ENCODE measurements at places on chromosomes 12 and 14.

DNA sequence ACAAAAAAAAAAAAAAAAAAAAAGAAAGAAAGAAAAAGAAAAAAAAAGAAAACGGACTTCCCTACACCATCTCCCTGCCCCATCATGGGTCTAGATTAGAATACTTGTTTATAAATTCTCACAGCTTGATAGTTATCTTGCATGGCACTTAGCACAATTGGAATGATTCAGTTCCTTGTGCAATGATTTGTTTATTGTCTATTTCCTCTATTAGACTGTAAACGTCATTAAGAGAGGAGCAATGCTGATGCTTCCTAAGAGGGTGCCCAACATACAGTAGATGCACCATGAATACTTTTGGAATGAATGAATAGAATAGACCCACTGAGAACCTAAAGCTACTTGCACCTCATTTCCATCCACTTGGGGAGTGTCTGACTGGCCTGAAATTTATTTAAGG, 40.8 kb downstream of the PAX9 start:
- H3K4me3 ChIP-seq = no peak overlapping the region
- no peaks in the 10 kb centered on the region for H3K27me3 ChIP-seq
- no peak for DNase-seq
- H3K4me1 ChIP-seq = no peaks in the 10 kb centered on the region

GRCh38 chr14:63777024-63777423, 49.2 kb upstream of the SGPP1 start:
- no peaks in the 10 kb centered on the region for H3K4me1 ChIP-seq
- no peak overlapping the region for H3K4me3 ChIP-seq
- H3K27ac ChIP-seq = no peak overlapping the region
- no peak for DNase-seq

DNA sequence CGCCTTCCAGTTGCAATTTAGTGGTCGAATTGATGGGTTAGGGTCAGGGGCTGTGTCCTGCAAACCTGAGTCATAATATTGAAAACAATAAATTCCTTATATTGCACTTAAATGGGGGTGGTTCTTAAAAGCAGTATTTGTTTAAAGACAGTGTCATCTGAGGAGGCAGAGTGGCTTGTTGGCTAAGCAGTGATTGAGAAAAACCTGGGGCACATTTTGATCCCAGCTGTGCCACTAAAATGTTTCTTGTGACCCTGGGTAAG, 48.4 kb downstream of the FBXW8 start:
- no peak overlapping the region for H3K27ac ChIP-seq
- DNase-seq = no peak
- H3K4me1 ChIP-seq = peaks cover 5% of the 10 kb centered on the region

- no peak overlapping the region for H3K4me3 ChIP-seq
- no peak for DNase-seq
- H3K27me3 ChIP-seq = no peaks in the 10 kb centered on the region
- no peaks in the 10 kb centered on the region for H3K36me3 ChIP-seq
- no peaks in the 10 kb centered on the region for H3K4me1 ChIP-seq
Measured at GRCh38 chr12:5458229-5459050, 26.5 kb downstream of the NTF3 start.

- no peak overlapping the region for H3K27ac ChIP-seq
- H3K36me3 ChIP-seq = no peaks in the 10 kb centered on the region
- no peaks in the 10 kb centered on the region for H3K27me3 ChIP-seq
- no peak for DNase-seq
Measured at GRCh38 chr12:2537868-2538541, 256.8 kb upstream of the FKBP4 start.

DNA sequence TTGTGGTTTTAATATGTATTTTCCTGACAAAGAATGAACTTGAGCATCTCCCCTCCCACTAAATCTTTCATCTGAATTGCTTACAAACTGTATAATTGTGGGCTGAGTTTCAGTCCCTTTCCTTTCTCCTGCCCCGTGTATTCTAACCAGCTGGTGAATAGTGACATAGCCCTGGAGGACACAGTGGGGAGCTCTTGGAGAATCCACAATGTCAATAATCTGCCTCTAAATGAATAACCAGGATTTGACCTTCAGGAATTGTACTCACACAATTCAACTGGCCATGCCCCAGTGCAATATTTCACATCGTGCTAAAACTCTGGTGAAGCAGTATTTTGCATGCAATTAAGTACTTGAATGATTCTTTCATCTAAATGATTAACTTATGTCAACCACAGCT, 177.2 kb downstream of the C12orf42 start:
- no peak overlapping the region for H3K27ac ChIP-seq
- no peaks in the 10 kb centered on the region for H3K4me1 ChIP-seq
- no peaks in the 10 kb centered on the region for H3K36me3 ChIP-seq
- no peak overlapping the region for H3K4me3 ChIP-seq
- no peak for DNase-seq

DNA sequence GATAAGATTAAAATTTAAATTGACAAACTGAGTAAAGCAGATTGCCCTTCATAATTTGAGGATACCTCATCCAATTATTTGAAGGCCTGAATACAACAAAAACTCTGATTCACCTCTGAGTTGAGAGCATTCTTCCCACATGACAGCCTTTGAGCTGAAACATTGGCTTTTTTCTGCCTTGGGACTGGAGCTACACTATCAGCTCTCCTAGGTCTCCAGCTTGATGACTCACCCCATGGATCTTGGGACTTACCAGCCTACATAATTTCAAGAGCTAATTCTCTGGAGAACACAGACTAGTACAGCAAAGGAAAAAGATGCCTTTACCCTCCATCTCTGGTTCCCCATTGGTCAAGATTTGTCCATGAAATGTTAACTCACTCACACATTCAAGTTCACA, 555.1 kb downstream of the FOXG1 start:
- H3K4me3 ChIP-seq = no peak overlapping the region
- no peak overlapping the region for H3K27ac ChIP-seq
- DNase-seq = no peak
- H3K27me3 ChIP-seq = no peaks in the 10 kb centered on the region

DNA sequence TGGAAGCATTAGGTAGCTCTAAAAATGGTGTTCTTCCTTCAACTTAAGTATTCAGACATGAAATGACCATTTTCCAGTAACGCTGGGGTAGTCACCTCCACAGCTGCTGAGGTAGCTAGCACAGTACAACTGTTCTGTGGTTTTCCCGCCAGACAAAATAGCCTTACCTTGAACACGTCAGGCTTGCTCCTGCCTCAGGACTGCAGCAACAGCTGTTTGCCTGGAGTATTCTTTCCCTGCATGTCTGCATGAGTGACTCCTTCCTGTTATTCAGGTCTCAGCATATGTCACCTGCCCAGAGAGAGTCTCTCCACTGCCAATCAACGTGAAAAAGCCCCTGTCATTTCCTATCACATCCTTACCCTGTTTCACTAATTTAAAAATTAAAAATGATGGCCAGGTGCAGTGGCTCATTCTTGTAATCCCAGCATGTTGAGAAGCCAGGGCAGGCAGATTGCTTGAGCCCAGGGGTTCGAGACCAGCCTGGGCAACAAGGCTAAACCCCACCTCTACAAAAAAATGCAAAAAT, 37.9 kb downstream of the WDR89 start:
- H3K27me3 ChIP-seq = no peaks in the 10 kb centered on the region
- H3K27ac ChIP-seq = no peak overlapping the region
- peaks cover 23% of the 10 kb centered on the region for H3K36me3 ChIP-seq
- no peak overlapping the region for H3K4me3 ChIP-seq

- H3K27me3 ChIP-seq = no peaks in the 10 kb centered on the region
- H3K4me3 ChIP-seq = no peak overlapping the region
- H3K27ac ChIP-seq = no peak overlapping the region
- no peaks in the 10 kb centered on the region for H3K36me3 ChIP-seq
- DNase-seq = no peak
- H3K4me1 ChIP-seq = no peaks in the 10 kb centered on the region
Measured at GRCh38 chr12:102726686-102727085, 190.4 kb downstream of the PAH start.

GRCh38 chr14:106276326-106277267, 750.2 kb downstream of the TMEM121 start:
- H3K27ac ChIP-seq = no peak overlapping the region
- peaks cover 14% of the 10 kb centered on the region for H3K4me1 ChIP-seq
- peak; percentile 9 for DNase-seq
- H3K4me3 ChIP-seq = no peak overlapping the region
- H3K27me3 ChIP-seq = peaks cover 18% of the 10 kb centered on the region

- H3K4me1 ChIP-seq = peaks cover 3% of the 10 kb centered on the region
- DNase-seq = no peak
- H3K36me3 ChIP-seq = no peaks in the 10 kb centered on the region
- H3K27ac ChIP-seq = no peak overlapping the region
- H3K27me3 ChIP-seq = no peaks in the 10 kb centered on the region
Measured at GRCh38 chr12:124583854-124584253, 16.4 kb upstream of the NCOR2 start.

GRCh38 chr12:70444903-70445302, 78.8 kb downstream of the KCNMB4 start:
- H3K4me3 ChIP-seq = no peak overlapping the region
- no peak overlapping the region for H3K27ac ChIP-seq
- H3K4me1 ChIP-seq = no peaks in the 10 kb centered on the region
- DNase-seq = no peak
- no peaks in the 10 kb centered on the region for H3K36me3 ChIP-seq

DNA sequence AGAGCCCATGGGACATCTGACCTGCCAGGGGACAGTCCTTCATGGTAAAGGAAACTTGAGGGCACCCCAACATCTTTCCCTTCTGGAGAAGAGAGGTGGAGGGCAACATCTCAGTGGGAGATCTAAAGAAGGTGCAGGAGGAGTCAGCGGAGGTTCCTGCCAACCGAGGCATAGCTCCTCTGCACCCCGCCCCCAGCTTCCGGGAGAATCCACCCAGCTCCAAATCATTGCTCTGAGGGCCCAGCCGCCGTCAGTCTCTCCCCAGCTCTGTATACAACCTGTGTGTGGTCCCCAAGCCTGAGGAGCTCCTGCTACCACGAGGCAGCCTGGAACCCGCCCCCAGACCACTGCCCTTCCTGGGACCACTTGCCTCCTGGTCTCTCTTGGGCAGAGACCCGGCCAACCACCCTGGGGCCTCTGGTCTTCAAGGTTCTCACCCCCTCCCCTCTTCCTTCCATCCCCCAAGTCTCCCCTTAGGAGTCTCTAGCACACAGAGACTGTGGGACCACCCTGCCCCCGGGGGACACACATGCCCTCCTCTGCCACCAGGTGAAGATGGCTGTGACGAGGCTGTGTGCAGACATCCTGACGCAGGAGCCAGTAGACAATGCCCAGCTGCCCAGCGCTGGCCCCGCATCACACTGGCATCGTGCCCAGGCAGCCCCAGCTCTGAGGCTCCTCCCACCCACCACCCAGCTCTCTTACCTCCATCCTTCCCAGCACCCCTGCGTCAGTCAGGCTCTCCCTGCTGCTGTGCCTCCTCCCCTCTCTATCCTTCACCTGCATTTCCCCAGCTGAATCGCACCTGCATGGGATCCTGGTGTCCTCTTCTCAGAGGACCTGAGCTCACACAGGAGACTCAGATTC, 13.0 kb upstream of the NUDT14 start:
- no peak overlapping the region for H3K4me3 ChIP-seq
- peaks cover 51% of the 10 kb centered on the region for H3K4me1 ChIP-seq
- H3K36me3 ChIP-seq = no peaks in the 10 kb centered on the region
- DNase-seq = no peak

DNA sequence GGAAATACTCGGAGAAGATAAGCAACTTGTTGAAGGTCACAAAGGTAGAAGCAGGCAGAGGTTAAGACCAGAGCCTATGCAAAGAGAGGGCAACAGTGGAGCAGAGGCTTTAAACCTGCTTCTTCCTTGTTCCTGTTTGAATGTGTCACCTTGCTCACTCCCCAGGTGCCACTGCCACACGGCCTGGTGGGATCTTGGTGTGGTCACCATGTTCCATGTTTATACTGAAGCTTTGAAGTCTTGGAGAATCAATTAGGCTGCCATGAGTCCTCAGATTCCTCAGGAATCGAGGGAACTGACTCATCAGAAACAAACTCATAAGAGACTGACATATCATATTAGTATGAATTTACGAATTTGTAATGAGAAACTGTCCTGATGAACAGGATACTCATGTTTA, 46.8 kb downstream of the IQSEC3 start:
- DNase-seq = no peak
- H3K4me1 ChIP-seq = peaks cover 4% of the 10 kb centered on the region
- no peak overlapping the region for H3K4me3 ChIP-seq
- no peak overlapping the region for H3K27ac ChIP-seq

- peaks cover 7% of the 10 kb centered on the region for H3K4me1 ChIP-seq
- DNase-seq = no peak
- H3K27me3 ChIP-seq = peaks cover 58% of the 10 kb centered on the region
- H3K4me3 ChIP-seq = no peak overlapping the region
Measured at GRCh38 chr12:13978876-13979275, 2.5 kb downstream of the GRIN2B start.

DNA sequence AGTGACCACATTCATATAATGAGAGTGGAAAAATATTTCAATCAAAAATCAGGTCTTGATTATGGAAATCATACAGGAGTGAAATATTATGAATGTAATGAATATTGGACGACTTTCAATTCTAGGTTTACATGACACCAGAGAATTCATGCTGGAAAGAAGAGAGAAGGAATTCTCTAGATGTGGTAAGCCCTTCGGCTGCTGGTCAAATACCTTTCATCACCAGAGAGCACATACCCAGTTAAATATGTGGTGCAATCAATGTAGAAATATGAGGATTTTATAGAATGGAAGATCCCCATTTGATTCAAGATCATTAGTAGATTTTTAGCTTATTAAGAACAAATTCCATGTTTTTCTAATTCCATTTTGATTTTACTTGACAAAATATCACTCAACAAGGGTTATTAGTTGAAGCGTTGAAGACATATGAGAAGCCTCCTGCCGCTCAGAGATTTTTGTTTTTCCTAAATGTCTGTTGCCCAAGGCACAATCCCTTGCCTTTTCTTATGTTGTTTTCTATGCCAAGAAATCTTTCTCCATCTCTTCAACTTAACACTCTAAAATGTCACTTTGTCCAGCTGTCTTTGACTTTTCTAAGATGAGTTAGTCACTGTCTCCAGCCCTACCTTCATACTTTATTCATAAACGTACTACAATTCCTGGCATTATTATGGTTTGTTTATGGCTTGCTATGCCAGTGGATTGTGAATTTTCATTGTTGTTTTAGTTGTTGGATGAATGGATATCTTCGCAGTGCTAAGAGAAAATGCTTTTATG, 72.8 kb upstream of the ZDHHC17 start:
- H3K36me3 ChIP-seq = no peaks in the 10 kb centered on the region
- no peak overlapping the region for H3K27ac ChIP-seq
- no peaks in the 10 kb centered on the region for H3K4me1 ChIP-seq
- no peak overlapping the region for H3K4me3 ChIP-seq

- no peak overlapping the region for H3K27ac ChIP-seq
- H3K4me1 ChIP-seq = peaks cover 19% of the 10 kb centered on the region
- H3K36me3 ChIP-seq = peaks cover 16% of the 10 kb centered on the region
- H3K4me3 ChIP-seq = no peak overlapping the region
- H3K27me3 ChIP-seq = no peaks in the 10 kb centered on the region
- no peak for DNase-seq
Measured at GRCh38 chr14:51242545-51243490, 2.8 kb downstream of the TMX1 start.
